ENCODE measurements at places on chromosomes 1 and 21.

DNA sequence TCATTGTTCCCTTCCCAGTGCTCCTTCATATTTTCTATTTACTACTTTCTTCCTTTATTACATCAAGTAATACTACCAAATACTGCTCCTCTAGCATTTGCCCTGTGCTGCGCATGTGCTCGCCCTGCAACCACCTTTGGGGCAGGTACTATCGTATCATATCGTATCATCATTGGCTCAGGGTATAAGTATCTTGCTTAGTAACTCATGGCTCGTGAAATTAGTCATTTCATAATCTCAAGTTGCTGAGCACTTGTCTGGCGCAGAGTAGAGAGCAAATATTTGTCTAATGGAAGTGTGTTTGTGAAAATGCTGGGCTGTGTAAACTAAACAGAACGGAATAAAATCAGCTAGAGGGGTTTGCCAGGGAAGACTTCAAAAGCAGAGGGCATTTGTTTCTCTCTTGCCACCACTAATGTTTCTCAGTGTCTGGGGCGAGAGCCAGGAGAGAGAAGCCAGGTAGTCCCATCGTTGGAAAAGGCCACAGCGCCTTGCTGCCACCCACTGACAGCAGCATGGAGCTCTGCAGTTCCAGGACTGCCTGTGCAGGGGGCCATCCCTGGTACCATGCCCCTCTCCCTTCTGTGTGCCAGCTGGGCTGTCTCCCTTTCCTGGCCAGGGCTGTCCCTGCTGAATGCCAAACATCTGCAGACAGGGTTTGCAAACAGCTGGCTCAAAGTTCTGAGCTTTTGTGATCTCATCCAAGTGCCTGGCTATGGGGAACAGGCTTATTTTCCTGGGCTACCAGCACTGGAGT lies 20.0 kb upstream of the CPT2 start:
- no peak for DNase-seq

GRCh38 chr1:114061121-114061830 lies 82.0 kb downstream of the OLFML3 start:
- DNase-seq, result no peak

DNA sequence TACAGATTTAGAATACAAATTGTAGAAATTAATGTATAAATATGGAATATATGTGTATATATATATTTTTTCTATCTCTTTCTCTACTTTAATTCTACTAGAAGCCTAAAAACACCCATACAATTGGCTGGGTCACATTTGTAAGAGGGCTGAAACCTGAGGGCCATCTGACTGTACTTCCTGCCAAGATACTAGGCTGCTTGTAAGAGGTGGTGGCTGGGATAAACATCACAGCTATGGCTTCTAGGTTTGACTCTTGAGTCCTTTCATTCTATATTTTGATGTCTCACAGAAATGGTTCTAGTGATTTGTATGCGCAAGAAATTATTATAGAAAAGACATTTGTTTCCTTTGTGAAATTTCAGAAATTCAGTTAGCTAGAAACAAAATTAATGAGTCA lies 1155.2 kb upstream of the B3GALT2 start:
- DNase-seq, result no peak

DNA sequence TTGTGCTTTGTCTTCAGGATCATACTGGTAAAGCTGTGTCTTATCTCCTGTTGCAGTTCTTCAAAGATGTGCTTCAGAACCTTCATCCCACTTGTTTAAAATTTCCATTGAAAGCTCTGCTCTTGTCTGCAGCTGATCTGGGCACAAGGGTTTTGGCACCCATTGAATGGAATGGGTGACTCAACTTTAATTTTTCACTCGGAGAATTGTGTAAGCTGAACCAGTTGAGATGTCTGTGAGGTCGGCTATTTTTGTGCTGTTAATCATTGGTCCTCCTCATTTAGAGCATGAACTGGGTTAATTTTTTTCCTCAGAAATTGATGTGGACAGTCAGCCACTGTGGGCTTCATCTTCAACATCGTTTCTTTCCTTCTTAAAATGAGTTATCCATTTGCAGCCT lies 252.1 kb downstream of the TM2D1 start:
- no peak for DNase-seq

DNA sequence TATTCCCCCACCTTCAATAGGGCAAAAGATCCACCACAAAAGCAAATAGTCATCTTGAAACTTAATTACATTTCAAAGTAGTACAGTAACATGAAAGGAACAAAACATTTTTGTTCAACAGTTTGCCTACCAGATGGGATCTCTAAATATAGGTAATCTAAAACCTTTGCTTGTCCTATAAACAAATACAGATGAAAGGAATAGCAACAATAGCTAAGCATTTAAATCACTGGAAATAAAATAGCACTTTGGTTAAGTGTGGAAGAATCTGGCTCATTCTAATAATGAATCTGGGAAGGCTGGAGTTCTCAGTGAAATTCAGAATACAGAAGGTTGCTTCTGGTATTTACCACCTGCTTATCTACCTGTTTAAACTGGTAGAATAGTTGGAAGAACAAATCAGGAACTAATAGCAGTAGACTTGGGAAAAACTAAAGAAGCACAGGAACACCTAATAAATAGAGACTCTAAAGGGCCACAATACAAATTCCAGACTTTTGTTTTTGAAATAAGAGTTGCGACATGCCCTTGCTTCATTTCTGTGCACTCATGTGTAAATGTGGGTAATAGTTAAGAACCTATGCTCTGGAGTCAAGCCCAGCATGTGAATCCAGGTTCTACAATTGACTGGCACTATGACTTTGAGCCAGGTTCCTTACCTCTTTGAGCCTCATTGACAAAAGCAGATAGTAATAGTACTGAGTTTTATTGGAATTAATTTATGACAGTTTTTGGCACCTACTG lies 2.3 kb upstream of the LYPLAL1 start:
- DNase-seq, result no peak

DNA sequence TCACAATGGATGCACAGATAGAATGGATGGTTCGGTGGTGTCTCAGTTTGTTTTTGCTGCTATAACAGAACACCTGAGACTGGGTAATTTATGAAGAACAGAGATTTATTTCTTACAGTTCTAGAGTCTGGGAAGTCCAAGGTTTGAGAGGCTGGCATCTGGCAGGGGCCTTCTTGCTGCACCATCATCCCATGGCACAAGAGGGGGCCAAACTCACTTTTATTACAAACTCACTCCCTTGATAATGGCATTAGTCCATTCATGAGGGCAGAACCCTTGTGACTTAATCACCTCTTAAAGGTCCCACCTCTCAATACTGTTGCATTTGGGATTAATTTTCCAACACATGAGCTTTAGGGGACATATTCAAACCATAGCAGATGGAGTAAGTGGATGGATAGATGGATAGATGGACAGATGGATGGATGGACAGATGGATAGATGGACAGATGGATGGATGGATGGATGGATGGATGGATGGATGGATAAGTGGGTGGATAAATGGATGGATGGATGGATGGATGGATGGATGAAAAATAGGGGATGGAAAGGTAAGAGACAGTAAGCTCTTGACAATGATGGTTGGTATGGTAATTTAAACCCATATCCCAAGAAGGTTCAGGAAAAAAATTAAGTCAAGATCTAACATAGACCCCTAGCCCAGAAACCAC lies 16.5 kb downstream of the CAMK2N1 start:
- DNase-seq, result no peak

GRCh38 chr1:236354330-236355147 lies 39.5 kb upstream of the EDARADD start:
- DNase-seq, result no peak

DNA sequence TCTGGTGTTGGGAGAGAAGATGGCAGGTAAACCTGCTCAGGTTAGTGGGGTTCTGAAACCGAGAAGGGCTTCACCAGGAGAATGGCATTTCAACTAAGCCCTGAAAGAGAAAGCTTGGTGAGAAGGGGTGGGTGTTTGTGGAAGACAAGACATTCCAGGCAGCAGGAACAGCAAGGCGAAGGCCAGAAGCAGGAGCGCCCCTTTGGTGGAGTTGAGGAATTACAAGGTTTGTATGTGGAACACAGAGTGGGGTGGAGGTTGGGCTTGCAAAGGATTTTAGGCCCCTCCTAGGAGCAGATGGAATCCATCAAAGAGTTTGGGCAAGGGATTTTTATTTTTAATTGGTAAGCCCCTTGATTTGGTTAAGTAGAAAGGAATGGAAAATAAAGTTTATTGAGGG lies 24.8 kb upstream of the ELOA start:
- DNase-seq, result peak; percentile 7

DNA sequence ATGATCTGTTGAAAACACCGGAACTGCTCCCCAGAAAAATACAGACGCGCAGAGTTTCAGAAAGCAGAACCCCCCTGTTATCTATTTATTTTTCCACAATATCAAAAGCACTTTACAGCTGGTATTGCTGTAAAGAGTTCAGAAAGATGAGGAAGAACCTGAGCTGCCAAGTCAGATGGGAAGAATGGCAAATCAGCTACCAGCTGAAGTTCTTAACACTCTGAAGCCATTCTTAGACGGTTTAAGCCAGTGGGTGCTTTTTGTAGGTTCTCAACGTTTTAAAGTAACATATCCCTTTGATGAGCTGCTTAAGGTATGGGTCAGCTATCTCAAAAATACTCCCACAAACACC lies 714 bp upstream of the AKIRIN1 start:
- no peak for DNase-seq

DNA sequence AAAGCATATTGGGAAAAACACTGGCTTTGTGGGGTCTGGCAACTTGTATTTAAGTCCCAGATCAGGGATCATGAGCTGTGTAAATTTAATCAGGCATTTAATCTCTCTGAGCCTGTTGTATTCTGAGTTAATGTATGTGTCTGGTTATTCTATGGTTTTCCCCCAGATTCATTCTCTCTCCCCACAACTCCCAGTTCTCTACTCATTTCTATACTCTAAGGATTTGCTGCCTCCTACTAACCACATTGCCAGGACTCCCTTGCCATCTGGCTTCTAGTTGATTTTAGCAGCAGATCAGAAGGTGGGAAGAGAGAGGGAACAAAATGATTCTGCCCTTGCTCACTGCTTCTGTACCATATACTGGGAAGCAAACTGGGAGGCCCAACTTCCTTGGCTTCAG lies 31.4 kb upstream of the S1PR1 start:
- no peak for DNase-seq

DNA sequence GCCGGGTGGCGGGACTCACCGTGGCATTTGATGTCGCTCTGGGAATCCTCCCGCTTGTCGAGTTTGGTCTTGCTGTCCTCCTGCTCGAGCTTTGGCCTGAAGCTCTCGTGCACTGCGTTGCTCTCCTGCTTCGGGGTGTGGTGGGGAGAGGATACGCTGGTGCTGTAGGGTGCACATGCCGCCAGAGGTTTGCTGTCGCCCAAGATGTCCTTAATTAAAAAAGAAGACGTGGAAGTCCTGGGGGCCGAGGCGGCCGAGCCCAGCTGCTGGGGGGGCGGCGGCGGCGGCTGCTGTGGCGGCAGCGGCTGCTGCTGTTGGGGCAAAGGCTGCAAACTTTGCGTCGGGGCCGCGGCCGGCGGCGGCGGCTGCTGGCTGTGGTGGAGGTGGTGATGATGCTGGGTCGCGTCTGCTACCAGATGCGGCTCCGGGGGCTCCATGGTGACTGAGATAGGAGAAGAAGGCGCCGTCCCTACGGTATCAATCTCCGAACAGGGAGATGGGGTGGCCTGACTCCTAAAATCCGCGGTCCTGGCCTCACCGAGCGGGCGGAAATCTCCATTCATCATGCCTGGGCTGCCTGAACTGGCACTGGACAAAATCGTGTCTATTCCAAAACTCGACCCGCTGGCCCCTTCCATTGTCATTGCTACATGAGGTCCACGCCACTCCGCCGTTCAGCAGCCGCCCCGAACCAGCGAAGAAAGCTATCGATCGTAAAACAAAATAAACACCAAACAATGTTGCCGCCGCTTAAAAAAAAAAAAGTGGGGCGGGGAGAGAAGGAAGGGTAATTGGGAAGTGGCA lies at the start of gene BARHL2:
TSS of gene BARHL2 (minus strand) at position 751 of the 804 bp plus-strand sequence. CDS start at position 644, 107 bp downstream.
- no peak for DNase-seq

GRCh38 chr1:23020706-23021405 lies 1.6 kb downstream of the KDM1A start:
- no peak for DNase-seq

GRCh38 chr1:58968360-58968952 lies 184.6 kb upstream of the JUN start:
- DNase-seq, result peak; percentile 60

- DNase-seq, result no peak
These were observed 42.9 kb upstream of the CD53 start for GRCh38 chr1:110829955-110830553.

DNA sequence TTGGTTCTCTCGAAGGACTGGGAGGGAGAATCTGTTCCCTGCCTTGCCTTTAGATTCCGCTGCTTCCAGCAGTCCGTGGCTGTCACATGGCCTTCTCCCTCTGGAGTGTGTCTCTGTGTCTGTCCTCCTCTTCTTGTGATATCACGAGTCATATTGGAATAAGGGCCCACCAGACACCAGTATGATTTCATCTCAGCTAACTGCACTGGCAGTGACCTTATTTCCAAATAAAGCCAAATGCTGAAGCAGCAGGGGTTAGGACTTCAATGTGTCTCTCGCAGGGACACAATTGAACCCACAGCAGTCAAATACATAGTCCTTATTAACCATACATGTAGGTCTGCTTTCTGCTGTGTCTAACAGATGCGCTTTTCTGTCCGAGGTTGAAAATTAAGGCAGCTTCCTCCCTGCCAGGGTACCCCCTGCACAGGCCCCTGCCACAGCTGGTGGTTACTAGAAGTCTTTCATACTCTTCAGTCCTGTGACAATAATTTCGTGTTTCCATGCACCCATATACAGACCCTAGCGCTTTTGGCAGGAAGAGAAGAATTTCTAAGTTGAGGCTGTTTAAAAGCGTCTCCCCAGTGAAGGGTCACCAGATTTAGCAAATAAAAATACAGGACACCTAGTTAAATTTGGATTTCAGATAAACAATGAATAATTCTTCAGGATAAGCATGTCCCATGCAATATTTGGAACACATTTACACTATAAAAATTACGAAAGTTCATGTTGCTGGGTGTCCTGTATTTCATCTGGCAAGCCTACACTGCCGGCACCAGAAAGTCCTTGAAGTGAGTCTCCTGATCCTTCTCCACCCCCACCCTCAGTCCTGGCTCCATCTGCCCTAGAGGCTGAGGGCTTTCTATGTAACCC lies 182.1 kb downstream of the ETS2 start:
- DNase-seq, result no peak

DNA sequence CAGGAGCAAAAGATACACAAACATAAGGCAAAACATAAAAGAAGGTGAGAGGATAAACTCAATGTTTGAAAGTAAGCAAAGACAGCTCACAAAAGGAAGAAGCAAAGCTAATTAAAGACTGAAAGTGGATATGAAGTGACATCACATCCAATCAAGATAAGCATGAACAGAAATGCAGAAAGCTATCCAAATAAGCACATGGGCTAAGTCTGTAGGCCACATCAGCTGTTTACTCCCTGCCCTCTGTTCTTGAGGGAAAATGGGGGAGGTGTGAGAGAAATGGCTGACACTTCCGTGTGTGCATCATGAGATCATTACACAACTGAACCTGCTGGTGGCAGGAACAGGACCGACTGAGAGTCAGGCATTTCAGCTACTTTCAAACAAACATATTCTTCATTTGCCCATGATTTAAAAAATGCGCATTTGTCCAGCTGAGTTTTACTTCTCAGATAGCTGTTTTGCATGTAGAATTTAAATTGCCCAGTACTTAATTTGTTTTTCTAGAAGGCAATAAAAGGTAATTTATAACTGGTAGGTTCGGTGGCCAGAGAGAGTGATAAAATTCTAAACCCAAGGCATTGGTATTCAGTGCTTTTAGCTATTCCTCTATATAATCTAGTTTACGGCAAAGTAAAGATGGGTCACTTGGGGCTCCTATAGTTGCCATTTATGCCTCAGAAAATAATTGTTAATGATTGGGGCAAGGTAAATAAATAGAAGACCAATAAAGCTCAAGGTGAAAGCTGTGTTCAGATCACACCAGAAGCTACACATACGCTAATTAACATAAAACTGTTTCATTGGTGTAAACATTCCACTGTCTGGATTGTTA lies 27.2 kb upstream of the MAN1A2 start:
- DNase-seq, result peak; percentile 60
